NCI-H2029 treated with DMSO at 0.1 percent for 48 hours (cell line): ENCODE measurements at places on chromosomes 5 and 9.

DNA sequence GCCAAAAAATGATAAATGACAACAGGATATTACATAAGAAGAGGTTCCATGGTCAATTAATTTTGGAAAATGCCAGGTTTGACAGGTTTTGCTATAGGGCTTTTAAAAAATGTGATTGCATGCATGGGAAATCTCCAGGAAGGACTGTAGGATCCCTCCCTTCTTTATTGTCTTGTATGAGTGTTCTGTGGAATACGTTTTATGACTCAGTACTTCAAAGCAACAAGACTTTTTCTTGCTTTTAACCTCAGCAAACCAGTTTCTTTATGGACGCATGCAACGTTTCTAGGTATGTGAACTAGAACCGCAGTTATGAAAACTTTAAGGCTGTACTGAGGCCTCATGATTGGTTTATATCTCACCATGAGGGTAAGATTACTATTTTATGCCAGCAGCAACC is 76.6 kb upstream of the NTRK2 start:
- DNase-seq, result no peak

GRCh38 chr9:128945798-128946501 is 1.5 kb downstream of the DOLK start:
- no peak for DNase-seq

DNA sequence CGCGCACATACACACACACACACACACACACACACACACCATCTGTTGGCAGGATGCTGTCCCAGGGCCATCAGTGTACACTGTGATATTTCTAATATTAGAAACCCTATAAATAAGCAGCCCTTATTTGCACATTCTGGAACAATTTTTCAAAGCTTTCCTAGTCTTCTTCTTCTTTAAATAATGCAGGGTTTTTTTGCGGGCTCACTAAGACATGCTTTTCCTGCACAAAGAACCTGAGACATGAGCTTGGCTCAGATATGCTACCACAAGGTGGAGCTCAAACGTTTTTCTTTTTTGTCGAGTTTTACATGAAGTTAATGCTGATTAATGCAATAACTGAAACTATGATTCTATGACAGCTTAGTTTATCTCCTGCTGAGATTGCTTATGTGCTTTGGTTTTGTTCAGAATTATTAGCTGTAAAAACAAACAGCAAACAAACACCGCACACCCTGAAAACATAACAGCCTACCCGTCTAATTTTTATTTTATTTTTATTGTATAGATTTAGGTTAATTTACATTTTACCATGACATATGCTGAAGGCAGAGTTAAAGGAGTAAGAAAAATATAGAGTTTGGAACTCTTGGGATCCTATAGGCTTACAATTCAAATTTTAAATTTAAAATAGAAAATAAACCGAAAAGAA is 95.8 kb downstream of the ALDH1A1 start:
- no peak for DNase-seq

GRCh38 chr5:160423099-160423498 is 1.4 kb downstream of the PTTG1 start:
- DNase-seq, result peak; percentile 14

GRCh38 chr5:146633323-146633764 is 117.4 kb upstream of the GPR151 start:
- DNase-seq, result no peak

- no peak for DNase-seq
Measured at GRCh38 chr9:89532478-89532877, 34.6 kb upstream of the SEMA4D start.

GRCh38 chr5:173463207-173463606 is 135.0 kb upstream of the STC2 start:
- no peak for DNase-seq

- DNase-seq, result no peak
Measured at GRCh38 chr5:176765687-176766086, 44.7 kb upstream of the UNC5A start.

GRCh38 chr9:98057138-98057799 is 737 bp downstream of the NANS start:
- DNase-seq, result no peak

DNA sequence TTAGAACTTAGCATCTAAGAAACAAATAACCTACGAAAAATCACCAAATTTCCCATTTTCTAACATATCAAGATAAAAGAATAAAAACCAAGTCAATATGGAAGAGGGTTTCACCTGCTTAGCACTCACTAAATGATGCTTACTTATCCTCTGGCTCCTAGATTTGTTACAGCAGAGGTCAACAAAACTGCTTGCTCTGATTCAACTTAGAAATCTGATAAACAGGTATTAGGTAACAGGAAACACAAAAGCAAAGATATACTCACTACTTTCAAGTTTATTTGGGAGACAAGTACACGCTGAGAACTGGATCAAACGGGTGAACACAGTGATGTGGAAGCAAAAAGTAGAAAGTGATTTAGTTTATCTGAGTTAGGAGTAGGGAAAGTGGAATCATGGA is 235.7 kb upstream of the TARS1 start:
- DNase-seq, result no peak

- DNase-seq, result no peak
Measured at GRCh38 chr5:18395126-18396110, 761.2 kb downstream of the TAF11L14 start.
